ENCODE measurements at places on chromosomes 12 and 14.
A peak's percentile ranks its signal among the peaks of the same experiment; 100 is the strongest.

DNA sequence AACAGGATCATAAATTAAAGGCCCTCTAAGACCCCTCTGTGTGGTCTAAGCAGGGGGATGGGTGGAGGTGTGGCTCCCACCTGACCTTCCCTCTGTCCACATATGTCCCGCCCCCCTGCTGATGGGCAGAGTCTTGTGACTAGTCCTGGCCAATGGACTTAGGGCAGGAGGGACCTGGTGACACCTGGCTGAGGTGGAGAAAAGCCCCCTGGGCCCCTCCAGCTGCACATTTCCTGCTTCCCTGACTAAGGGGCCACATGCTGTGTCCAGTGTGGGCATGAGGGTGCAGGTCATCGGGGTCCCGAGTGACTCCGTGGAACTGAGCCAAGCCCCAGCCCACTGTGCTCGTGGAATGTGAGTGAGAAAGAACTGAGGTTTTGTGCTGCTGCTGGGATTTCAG is 254.7 kb downstream of the ADGRD1 start:
- DNase-seq, result no peak

- no peak for DNase-seq
Observed at GRCh38 chr12:234891-235415, 21.0 kb upstream of the SLC6A12 start.

DNA sequence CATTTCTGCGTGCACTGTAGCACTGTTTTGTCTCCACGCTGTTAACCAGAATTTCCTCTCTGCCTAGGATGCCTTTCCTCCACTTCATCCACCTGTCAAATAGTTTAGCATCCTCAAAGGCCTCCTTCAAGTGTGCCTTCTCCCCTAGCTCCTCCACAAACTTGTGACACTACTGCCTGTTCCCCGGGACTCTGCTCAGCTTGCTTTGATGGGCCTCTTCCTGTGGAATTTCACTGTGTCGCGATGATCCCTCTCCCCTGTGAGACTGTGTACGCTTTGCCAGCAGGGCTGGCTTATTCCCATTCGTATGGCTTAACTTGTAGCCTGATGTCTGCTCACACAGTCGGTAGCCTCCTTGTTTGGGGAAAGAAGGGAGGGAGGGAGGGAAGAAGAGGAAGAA is 426.8 kb downstream of the VRK1 start:
- no peak for DNase-seq

GRCh38 chr12:85394065-85394464 is 114.0 kb downstream of the ALX1 start:
- DNase-seq, result no peak

GRCh38 chr12:47828976-47829482 is 9.3 kb upstream of the HDAC7 start:
- DNase-seq, result peak; percentile 86

- DNase-seq, result no peak
Observed at GRCh38 chr12:230925-231671, 17.1 kb upstream of the SLC6A12 start.

- DNase-seq, result no peak
Observed at GRCh38 chr12:107642240-107642639, 43.4 kb upstream of the PWP1 start.

DNA sequence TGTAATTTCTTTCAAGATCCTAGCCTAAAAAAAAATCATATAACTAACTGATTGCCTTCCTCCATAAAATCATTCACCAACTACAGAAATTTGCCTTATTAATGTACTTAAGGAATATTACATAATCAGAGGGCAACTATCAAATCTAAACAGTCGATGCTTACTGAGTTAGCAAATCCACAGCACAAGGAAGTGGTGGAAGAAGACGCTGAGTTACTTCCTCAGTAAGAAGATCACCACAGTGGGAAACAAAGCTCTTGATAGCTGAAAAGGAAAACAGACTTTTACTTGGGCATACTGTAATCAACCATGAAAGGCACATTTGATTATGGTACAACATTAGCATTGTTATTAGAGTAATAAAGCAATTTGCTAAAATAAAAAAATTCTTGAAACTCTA is 48.7 kb downstream of the HEATR5A start:
- no peak for DNase-seq

- no peak for DNase-seq
Observed at GRCh38 chr14:62381311-62382070, 619.3 kb downstream of the SNAPC1 start.

GRCh38 chr14:70097576-70098249 is 91.0 kb downstream of the SLC8A3 start:
- no peak for DNase-seq

Data from RPMI7951 (cell line).